Bronchial smooth muscle cell (primary cell): ENCODE measurements at places on chromosomes 5 and 9. TPM values are rescaled to one million over a fixed set of nuclear protein-coding genes. Genes with fewer than 3 reads are reported as not detected.

The IFNK gene
- total RNA-seq: not detected in 2 replicates

The PCDHGA3 gene
- 1.0 and 1.9 TPM in 2 replicates for total RNA-seq

The CDH6 gene
- total RNA-seq: 62.3 and 85.1 TPM in 2 replicates

The PLCXD3 gene
- total RNA-seq: under 0.01 TPM in 2 replicates

The HSPB3 gene
- total RNA-seq: not detected in 2 replicates

The ATP10B gene
- not detected in 2 replicates for total RNA-seq
